HTR-8/SVneo (cell line): ENCODE measurements at places on chromosomes 6 and 20.

GRCh38 chr6:3376064-3376463 is 80.8 kb downstream of the SLC22A23 start:
- DNase-seq: no peak

- DNase-seq: no peak
Measured at GRCh38 chr6:20061952-20062351, 150.3 kb downstream of the MBOAT1 start.

DNA sequence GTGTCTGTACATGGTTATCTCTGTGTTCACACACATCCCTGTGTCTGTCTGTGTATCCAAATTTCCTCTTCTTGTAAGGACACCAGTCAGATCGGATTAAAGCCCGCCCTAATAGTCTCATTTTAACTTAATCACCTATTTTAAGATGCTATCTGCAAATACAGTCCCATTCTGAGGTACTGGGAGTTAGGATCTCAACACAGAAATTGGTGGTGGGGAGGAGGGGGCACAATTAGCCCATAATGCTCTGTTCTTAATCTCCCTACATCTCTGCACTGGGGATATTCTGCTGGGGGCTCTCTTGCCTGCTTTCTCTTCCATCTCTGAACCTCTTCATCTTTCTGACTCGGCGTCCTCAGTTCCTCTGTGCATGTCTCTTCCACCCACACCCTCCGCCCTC is 320.7 kb downstream of the CDC5L start:
- no peak for DNase-seq

GRCh38 chr20:61331543-61331942 is 79.5 kb downstream of the CDH4 start:
- DNase-seq: no peak

DNA sequence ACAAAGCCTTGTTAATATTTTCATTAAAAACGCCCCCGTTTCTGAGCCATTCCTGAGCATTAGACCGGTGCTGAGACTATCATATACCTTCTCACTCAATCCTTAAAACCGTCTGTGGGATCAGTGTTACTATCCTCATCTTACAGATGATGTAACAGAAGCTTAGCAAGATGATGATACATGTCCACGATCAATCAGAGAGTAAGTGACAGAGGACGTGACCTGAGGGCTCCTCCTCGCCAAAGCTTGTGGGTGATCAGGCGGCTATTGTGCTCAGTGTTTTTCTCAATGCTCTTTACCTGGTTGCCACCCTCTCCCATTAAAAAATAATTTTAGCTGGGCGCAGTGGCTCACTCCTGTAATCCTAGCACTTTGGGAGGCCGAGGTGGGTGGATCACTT is 113.1 kb downstream of the MTHFD1L start:
- DNase-seq: no peak

DNA sequence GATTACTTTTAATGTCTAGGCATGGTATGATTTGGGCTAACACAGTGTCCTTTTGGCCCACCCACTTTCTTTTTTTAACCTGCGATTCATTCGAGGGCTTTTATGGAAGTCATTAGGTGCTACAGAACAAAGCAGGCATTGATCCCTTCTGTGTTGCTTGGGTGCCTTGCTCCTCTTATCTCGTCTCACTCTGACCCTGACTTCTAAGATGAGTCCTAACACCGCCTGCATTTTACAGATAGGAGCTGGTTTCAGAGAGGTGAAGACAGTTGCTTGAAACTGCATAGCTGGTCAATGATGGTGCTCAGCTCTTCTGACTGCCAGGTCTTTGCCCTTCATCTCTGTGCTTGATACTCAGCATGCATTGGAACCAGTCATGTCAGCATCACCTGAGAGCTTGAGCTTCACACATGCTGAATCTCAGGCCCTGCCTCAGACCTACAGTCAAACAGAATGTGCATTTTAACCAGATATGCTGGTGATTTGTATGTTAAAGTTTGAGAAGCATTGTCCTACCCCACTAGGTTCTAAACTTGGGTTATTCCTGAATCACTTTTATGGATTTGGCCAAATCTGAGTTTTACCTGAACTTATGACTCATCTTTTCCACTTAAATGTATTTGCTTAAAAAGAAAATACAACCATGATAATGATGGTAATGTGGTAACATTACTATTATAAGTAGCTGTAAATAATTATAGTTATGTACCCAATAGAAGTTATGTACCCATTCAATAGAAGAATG is 142.3 kb downstream of the PLCB4 start:
- no peak for DNase-seq
